ENCODE measurements at places on chromosomes 4 and X.

DNA sequence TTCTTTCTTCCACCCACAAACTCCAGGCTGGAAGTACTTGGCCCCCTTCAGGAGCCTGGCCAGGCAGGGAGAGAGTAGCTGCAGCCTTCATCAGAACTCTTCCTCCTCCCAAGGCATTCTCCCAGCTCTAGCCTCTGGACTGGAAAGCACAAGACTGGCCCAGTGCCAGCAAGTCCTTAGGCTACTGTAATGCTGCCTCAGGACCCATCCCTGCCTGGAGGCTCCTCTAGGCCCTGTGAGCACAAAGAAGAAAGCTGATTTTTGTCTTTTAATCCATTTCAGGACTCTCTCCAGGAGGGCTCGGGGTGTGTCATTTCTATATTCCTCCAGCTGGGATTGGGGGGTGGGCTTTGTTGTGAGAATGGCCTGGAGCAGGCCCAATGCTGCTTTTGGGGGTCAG is 10.8 kb downstream of the AWAT2 start:
- DNase-seq = no peak

GRCh38 chrX:19954335-19955096 is 36.3 kb downstream of the BCLAF3 start:
- no peak for DNase-seq

GRCh38 chr4:146329050-146329716 is 114.8 kb downstream of the REELD1 start:
- no peak for DNase-seq

DNA sequence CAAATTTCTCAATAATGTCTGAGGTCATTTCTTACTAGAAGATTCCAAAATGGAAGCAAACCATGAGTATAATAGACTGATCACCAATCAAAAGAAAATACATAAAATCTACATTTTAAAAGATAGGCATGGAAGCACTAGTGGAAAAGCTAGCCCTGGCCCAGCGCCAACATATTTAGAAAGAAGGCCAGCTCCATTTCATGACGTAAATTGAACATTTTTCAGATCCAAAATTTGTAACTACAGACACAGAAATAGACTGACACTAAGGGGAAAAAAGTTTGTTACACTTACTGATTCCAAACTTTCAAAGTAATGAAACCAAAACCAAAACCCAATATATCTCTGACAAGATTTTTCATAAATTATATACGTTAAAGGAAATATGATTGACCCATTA is 117.7 kb downstream of the ADAMTS3 start:
- no peak for DNase-seq

- no peak for DNase-seq
Measured at GRCh38 chr4:38677441-38677840, 13.4 kb downstream of the KLF3 start.

GRCh38 chrX:132833373-132833772 is 125.1 kb downstream of the HS6ST2 start:
- no peak for DNase-seq

GRCh38 chrX:2145692-2146367 is 354.9 kb downstream of the DHRSX start:
- no peak for DNase-seq

DNA sequence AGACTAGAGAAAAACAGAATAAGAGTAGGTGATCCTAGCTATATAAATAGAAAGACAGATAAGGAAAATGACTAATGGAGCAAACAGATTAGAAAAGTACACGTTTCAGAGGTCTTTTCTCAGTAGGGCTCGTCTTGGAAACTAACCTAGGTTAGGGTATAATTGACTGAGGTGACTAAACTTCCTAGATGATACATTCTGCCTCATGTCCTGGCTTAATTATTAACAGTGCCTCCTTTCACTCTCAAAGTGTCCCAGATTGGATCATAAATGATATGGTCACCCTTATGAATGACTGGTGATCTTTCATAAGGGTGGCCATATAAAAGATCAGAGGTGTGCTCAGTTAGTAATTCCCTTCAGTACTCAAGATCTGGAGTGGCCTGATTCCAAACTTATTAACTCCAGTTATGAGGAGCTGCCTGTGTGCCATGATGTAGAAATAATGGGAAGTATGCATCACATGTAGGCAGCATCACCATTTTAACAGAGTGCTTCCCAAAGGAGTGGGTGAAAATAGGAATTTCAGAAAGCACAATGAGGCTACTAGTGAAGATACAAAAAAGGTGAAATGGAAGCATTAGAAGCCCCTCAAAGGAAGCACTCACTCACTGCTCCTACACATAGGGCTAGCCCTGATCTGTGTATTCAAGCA is 14.7 kb upstream of the GRIA3 start:
- no peak for DNase-seq

DNA sequence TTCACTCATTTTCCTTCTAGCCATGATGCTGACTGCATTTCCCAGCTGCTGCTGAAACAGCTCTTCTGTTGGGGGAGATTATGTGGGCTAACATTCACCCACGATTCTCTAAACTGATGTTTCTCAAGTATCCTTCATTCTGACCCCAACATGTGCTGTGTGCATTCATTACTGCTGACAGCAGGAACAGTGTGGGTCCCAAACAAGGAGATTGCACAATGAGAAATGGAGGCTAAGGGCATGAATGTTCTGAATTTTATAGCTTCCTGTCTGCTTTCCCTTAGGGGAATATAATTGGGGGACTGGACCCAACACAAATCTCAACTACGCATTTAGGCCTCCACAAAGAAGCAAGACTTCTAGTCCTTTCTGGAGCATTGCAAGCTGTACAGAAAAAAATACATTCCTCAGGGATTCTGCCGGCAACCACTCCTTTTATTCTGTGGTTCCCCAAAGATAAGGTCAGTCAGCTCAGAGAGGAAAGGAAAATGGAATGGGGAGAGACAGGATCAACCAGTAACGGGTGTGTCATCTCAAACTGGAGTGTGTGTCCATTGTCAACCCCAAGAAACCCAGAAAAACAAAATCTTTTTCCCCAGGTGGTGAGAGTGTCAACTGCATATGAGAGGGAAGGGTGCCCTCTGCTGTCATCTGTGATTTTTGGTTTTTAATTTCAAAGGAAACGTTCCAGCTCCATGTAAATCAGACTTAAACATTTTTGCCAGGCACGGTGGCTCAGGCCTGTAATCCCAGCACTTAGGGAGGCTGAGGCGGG is 81.5 kb upstream of the EGFL6 start:
- peak; percentile 2 for DNase-seq

DNA sequence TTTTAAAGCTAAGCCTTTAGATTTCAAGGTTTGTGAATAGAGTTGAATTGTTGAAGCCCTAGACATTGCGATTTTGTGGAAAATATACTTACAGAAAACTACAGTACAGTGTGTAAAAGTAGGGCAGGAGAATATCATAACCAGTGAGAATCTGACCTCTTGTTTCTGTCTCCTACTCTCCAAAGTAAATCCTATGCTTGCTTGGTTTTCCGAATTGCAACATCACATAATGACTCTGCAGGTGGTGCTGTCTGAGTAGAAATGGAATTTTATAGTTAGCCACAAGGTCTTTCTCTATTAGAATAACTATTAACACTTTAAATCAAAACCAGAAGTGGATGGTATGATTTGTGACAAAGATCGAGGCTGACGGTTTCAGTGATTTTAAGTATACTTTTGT is 505.6 kb downstream of the RAPGEF2 start:
- DNase-seq = no peak

DNA sequence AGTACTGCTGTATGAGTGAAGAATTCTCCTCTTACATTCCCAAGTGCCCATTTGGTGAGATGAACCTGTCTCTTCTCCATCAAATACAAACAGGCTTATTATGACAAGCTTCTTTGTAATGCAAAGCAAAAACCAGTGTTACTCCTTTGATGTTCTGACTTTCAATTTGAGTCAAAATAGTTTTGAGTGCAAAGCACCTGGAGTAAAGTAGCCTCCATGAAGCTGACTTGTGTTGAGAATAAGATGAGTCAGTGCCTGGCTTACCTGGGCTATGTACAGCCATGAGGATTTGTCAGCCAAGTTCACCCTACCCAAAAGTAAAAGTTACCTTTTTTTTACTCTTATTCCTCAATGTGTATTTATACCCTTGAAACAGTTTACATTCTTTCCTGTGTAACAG is 132.5 kb upstream of the FMR1 start:
- DNase-seq = no peak

DNA sequence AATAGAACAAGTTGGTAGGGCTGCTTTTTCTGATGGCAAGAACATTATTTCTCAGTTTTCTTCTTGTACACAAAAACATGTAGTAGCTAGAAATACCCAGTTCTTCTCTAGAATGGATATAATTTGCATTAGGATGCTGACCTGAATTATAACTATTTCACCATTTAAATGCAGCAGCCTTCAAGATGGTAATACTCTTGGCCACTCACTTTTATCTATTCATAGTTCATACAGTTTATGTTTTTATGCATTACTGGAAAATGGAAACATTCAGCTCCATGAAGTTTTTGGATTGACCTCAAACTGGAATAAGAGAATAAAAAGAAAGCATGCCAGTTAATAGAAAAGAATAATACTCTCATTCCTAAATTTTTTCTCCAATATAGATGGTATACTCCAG is 487.4 kb downstream of the PABPC4L start:
- no peak for DNase-seq

DNA sequence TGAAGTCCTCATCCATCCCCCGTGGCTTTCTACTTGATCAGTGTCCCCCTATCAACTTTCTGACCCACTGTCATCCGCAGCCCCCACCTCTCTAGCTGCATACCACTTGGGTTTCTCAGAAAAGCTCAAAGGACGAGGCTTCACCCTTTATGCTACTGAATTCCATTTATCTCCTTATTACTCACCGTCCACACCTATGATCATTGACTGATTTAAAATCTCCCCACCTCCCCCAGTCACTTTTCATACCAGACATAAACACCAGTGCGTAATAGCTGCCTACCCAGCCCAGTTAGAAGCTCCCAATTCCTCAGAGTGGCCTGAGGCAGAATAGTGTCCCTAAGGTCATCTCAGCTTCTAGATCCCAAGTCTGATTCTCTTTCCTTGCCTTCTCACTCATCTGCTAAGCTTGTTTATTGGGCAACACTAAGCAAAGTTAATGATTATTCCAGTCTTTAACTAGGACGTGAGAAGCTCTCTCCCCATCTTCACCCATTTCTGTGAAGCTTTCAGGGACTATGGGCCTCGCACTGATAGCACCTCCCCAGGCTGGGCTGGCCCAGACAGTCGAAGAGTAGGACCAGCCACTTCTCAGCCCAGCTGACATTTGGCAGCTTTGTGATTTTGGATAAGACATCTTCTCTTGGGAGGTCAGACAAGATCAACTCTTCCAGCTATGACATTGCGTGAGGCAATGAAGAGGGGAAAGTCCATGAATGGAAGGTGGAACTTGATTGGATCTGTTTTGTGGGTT is 7.2 kb upstream of the DDX60L start:
- DNase-seq = peak; percentile 52
